ENCODE measurements at places on chromosomes 1 and 21. TPM values are rescaled to one million over a fixed set of nuclear protein-coding genes. Genes with fewer than 3 reads are reported as not detected.

GRCh38 chr1:70462611-70463010 is 51.5 kb downstream of the CTH start:
- DNase-seq = no peak

GRCh38 chr1:85118751-85119150 is 70.5 kb upstream of the MCOLN3 start:
- no peak for DNase-seq

The MROH9 gene
- total RNA-seq = not detected

- no peak for DNase-seq
Measured at GRCh38 chr1:167864392-167865032, 49.4 kb downstream of the ADCY10 start.

DNA sequence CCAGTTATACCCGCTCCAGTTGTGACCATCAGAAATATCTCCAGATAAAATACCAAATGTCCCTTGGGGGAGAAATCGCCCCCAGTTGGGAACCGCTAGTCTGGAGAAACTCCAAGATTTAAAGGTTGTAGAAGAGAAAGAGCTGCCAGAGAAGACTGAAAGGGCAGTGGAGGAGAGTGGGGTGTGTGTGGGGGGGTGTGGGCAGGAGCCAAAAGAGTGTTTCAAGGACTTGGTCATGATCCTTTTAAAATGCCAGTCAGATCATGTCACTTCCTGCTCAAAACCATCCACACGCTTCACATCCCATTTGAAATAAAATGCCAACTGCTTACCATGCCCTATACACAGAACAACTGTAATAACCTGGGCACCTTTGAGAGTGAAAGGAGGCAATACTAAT is 3.4 kb upstream of the HEYL start:
- no peak for DNase-seq

The ZNF697 gene
- 11.8 TPM for total RNA-seq

The S1PR1 gene
- total RNA-seq = 1.9 TPM

The LCE3E gene
- not detected for total RNA-seq

GRCh38 chr1:182720463-182720862 is 36.1 kb upstream of the RGS8 start:
- DNase-seq = no peak

Data from type B pancreatic cell (in vitro differentiated cells).